ENCODE measurements at places on chromosomes 5 and 9.

DNA sequence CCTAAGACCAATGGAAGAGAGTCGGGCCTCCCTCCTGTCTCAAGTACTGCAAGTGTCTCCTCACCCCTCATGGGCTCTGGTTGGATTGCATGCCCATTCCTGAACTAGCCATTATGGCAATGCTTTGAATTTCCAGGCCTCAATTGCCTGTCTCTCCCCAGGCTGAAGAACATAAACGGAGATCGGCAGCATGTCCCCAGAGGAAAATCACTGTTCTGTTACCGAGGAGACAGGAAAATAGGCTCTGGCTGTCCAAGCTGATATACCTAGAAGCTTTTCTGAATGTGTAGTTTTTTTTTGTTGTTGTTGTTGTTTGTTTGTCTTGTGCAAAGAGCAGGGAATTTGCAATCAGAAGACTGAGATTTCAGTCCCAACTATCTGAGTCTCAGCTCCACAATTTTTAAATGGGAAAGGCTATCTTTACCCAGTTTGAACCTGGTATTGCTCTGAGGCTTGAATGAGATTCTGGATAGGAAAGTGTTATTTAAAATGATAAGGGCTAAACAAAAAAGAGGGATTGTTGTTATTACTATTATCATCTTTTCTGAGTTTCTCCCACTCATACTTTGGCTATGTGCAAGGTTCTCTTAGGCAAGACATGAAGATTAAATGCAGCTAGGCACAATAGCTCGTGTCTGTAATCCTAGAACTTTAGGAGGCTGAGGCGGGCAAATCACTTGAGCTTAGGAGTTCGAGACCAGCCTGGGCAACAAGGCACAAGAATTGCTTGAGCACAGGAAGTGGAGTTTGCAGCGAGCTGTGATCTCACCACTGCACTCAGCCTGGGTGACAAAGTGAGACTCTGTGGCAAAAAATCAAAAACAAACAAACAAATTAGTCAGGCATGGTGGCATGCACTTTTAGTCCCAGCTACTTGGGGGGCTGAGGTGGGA lies 77.2 kb upstream of the KLF9 start:
- no peak for DNase-seq

DNA sequence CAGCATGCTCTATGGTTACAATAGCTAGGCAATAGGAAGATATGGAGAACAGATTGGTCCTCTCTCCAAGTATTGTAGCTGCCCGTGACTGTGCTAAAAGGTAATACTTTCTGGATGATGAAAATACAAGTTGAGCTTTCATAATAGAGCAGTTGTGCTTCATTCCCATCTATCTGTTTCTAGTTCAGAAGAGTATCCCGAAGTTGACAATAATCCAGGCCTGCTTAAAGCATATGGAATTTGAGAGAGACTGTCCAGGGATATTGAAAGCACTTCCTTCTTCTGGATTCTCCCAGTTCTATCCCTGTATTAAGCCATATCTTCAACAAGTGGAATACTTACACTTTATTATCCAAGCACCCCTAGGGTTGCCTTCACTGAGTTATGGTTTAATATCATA lies 350.4 kb downstream of the EFNA5 start:
- DNase-seq: no peak

DNA sequence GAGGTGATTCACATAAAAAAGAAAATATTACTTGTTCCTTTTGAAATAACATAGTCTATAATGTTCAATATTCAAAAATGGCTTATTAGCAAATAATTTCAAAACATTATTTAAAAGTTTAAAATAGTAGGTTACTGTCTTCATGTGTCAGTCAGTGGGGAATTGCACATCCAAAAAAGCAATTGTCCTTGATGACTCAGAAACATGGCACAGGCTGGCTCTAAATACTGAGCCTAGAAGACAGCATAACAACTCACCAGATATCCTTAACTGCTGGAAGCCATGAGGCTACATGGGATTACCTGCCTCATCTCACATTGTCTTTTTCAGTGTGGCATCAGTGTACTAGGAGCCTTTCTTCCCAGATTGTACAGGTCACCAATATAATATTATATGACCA lies 439.5 kb upstream of the RGMB start:
- DNase-seq: no peak

DNA sequence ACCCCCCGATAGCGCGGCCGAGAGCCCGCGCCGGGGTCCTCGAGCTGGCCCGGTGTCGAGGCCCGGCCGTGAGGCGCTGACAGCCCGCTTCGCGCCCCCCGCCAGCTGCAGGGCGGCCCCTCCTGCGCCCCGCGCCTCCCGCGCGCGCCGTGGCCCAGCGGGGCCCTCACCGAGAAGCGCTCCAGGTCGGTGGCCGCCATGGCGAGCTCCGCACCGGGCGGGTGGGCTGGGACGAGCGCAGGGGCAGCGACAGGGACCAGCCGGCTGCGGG lies 166 bp downstream of the SEPTIN8 start:
- DNase-seq: no peak

DNA sequence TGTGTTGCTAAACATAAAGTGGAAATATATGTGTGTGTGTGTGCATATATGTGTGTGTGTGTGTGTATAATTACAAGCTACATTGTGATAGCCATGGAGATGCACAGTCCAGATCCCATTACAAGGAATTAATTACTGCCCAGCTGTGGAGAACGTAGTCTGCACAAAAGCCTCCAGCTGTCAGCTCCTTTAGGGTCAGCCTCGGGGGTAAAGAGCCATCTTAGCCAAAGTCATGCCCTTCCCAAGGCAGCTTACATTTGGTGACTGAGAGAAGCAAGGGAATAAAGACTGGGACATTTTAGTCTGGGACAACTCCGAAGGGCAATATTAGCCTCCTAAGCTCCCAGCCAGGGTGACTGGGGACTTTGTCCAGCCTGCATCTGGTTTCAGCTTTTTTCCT lies 21.9 kb upstream of the FOCAD start:
- no peak for DNase-seq

- no peak for DNase-seq
These were observed 42.7 kb upstream of the NCS1 start for GRCh38 chr9:130129432-130130061.

GRCh38 chr5:79076819-79077218 lies 7.3 kb downstream of the BHMT2 start:
- no peak for DNase-seq

DNA sequence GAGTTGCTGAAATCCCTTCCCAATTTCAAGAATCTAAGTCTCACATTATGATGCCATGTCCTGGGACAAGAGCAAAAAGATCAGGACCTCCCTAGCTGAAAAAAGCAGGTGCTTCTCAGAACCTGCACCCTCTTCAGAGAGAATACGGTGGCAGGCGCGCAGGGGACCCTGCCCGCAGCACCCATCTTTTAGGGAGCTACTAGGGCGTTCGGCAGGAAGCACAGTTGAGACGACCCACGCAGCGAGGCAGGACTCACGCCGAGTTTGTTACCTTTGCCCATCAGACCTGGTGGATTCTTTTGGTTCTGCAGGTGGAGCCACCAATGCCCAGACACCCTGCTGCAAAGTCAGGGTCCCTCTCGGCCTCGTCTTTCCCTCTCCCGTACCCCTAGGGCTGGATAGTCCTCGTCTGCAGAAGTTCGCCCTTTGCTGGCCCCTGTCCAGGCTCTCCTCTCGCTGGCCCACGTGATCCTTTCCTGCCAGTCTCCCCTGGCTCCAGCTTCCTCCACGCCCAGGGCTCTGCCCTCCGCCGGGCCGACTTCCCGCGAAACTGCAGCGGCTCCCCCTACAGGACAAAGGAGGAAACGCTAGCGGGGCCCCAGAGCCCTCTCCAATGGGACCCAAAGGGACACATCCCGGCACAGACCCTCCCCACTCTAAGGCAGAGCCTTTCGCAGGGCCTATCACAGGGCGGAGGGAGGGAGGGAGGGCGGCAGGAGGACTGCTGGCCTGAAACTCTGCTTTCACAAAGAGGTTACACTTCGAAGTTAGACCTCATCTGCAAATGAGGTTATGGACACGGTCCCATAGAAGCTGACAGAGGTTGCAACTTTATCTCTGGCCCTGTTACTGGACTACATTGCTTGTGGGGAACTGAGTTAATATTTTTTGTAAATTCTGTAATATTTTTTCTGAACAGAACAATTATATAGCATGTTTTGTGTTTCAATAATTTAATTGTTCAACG lies 28.8 kb downstream of the TMEM174 start:
- DNase-seq: peak; percentile 51

- peak; percentile 19 for DNase-seq
These were observed 248.9 kb downstream of the PIK3R1 start for GRCh38 chr5:68464424-68464823.

- no peak for DNase-seq
These were observed 65.3 kb downstream of the CSNK1A1 start for GRCh38 chr5:149485655-149486615.

GRCh38 chr9:134321946-134322741 lies 4.1 kb upstream of the RXRA start:
- no peak for DNase-seq
